LHCN-M2 (cell line): ENCODE measurements at places on chromosomes 5 and 9. TPM values are rescaled to one million over a fixed set of nuclear protein-coding genes. Genes with fewer than 3 reads are reported as not detected.

DNA sequence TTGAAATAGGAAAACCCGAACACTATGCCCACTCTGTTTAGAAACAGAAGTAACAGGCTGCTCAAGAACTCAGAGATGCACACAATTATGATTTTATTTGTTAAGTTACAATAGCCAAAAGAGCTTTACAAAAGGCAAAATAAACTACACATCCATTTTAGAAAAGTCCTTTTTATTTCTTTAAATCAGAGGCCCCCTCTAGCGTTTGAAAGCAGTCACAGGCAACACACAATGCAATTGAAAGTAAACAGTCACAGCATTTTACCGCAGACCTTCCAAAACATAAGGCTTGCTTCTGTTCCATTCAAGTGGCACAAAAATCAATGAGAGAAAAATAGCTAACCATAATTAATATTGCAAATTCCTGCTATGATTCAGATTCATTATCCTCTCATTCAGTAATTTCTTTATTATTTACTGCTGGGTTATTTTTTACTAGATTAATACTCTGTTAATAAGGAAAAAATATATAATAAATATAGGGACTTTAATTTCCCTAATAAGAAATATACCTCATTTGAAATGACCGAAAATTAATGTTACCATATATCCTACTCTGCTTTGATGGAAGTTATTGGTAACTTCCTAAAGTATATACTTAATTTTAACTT lies 78.3 kb downstream of the CEP120 start:
- peak; percentile 5 for DNase-seq

GRCh38 chr5:139445325-139446170 lies 6.2 kb upstream of the DNAJC18 start:
- no peak for DNase-seq

DNA sequence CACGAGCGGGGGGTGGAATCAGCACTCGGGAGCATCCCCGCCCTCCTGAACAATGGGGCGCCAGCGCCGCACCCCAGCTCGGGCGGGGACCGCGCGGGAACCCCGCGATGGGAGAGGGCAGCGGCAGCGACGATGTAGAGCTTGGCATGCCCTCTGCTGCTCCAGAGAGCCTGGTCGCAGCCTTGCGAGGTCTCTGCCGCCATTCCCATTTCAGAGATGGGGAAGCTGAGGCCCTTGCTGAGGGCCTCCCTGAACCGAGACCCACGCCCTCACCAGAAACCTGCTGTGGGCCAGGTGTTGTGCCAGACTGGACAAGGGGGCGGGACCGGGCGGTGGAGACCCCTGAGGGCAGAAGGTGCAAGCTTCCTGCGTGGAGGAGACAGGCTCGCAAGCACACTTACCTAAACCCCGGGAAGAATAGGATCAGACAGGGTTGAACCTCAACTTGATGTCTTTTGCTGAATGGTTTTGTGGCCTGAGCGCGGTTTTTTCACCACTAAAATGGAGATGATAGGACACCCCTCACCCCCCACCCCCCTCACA lies 647 bp upstream of the MEGF9 start:
- no peak for DNase-seq

Gene HMCN2
- 12.1 and 15.7 TPM in 2 replicates for total RNA-seq

Gene SPINK6
- total RNA-seq: not detected in 2 replicates

Gene OCLN
- total RNA-seq: 0.06 TPM in 2 replicates

DNA sequence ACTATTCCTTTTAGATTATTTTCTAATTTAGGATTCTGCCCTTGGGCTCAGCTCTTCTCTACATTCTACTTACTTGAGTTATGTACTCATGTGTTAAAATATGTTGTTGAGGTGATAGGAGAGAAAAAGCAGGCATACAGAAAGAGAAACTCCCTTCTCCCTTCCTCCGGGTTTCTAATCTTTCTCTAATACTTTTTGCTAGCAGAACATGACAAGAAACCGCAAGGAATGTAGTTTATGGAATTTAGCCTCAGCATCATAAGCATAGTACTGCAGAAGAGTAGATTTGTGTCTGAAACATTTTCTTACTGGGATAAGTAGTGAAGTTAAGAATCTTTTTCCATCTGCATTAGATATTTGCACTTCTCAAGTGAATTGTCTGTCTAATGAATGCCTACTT lies 139.5 kb upstream of the CYLC2 start:
- DNase-seq: no peak

Gene ADAMTS19
- total RNA-seq: not detected in 2 replicates

- no peak for DNase-seq
These were observed 144.8 kb downstream of the PDZD2 start for GRCh38 chr5:31783731-31784130.
